ENCODE measurements at places on chromosomes 7 and 10. TPM values are rescaled to one million over a fixed set of nuclear protein-coding genes. Genes with fewer than 3 reads are reported as not detected.

INMT gene
- not detected for total RNA-seq

STAG3 gene
- total RNA-seq, result 0.22 TPM

ZNF239 gene
- 4.5 TPM for total RNA-seq

ETV1 gene
- total RNA-seq, result 3.5 TPM

ABCA13 gene
- 0.08 TPM for total RNA-seq

TNRC18 gene
- total RNA-seq, result 39.8 TPM

CASTOR2 gene
- 2.9 TPM for total RNA-seq

ITGA8 gene
- total RNA-seq, result not detected

DOCK4 gene
- 5.0 TPM for total RNA-seq

AQP1 gene
- 0.36 TPM for total RNA-seq

SPDYE9 gene
- total RNA-seq, result not detected

HECTD2 gene
- total RNA-seq, result 3.9 TPM

PRLHR gene
- not detected for total RNA-seq

CTAGE8 gene
- not detected for total RNA-seq

KIAA1549 gene
- 5.7 TPM for total RNA-seq

LRRC4 gene
- total RNA-seq, result not detected

RINT1 gene
- 14.3 TPM for total RNA-seq

DCLRE1C gene
- 5.6 TPM for total RNA-seq

SEMA3D gene
- not detected for total RNA-seq

HOXA4 gene
- total RNA-seq, result 2.7 TPM

PTPRN2 gene
- total RNA-seq, result 0.96 TPM

AHCYL2 gene
- 6.3 TPM for total RNA-seq

NKX1-2 gene
- not detected for total RNA-seq

CASP2 gene
- total RNA-seq, result 19.0 TPM

CCDC201 gene
- 0.02 TPM for total RNA-seq

LEP gene
- total RNA-seq, result not detected

MORN4 gene
- 8.7 TPM for total RNA-seq

SEMA3E gene
- 2.9 TPM for total RNA-seq

MACC1 gene
- not detected for total RNA-seq

AKR1C2 gene
- 4,175 TPM for total RNA-seq

SVOPL gene
- not detected for total RNA-seq

EPDR1 gene
- 89.0 TPM for total RNA-seq

UTF1 gene
- total RNA-seq, result not detected

PDK4 gene
- total RNA-seq, result 9.1 TPM

CYP3A5 gene
- 2.5 TPM for total RNA-seq

FBXO24 gene
- 0.15 TPM for total RNA-seq

GPR158 gene
- 0.05 TPM for total RNA-seq

MRM2 gene
- total RNA-seq, result 50.5 TPM

GPR26 gene
- not detected for total RNA-seq

NAT16 gene
- 0.10 TPM for total RNA-seq

SFR1 gene
- 23.5 TPM for total RNA-seq

Data from A549 treated with CORT108297 at 1 μM for 4 hours (cell line).